ENCODE measurements at places on chromosomes 4 and X.

GRCh38 chrX:129798888-129799287, 19.1 kb downstream of the SASH3 start:
- no peak for DNase-seq

DNA sequence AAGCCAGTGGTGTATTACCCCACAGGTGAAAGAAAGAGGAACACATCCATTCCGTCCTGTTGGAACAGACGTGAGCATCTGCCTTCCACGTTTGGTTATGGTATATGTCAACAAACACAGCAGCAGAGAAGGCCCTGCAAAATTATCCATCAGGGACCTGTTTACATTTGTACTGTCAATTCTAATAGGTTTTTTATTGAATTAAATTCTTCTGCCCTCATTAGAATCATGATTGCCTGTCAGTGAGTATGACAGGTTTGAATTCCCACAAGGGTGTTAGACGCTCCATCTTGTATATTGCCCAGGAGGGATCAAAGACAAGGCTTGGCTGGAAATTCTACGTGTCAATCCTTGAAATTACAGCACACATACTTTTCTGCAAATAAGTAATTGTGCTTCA, 339.9 kb upstream of the NOCT start:
- no peak for DNase-seq

DNA sequence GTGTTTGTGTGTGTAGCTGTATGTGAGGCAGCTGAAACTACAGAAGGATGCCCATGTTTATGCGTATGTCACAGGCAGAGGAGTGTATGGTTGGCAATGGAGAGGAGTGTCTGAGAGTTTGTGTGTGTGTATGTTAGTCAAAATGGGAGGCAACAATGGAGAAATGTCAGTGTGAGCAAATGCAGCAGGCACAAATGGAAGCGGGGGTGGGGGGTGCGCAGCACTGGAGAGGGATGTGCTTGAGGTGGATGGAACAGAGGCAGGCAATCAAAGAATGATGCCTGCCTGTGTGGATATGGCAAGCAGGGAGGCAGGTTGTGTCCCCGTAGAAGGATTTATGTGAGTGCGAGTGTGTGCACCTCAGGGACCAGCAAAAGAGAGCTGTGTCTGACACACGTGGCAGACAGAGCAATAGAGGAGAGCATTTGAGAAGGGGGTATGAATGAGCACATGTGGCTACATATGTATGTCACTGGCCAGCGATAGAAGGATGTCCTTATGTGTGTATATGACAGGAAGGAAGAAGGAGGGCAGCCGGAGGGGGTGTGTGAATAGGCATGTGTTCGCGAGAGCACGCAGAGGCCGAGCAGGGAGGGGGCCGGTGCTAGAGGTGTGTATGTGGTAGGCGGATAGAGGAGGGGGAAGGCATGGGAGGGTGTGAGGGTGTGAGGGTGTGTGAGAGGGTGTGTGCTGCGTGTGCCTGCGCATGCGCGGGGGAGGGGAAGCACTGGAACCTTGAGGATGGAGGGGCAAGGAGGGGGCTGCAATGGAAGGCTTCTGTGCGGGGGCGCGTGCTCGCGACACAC, 1.1 kb downstream of the PJA1 start:
- peak; percentile 14 for DNase-seq

DNA sequence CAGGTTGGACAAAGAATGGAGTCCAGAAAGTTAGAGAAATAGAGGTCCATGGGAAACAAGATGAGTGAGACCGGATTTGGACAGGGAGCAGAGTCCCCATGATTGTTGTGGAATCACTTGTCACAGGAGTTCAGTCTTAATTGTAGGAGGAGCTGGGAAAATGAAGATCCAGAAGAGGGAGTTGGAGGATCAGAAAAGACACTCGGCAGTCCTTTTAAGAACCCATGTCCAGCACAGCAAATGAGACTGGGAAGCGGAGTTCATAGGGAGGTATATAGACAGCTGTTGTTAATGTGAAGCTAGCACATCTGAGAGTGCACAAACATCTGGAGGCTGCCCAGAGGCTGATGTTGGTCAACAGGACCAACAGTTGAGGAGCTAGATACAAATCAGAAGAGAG, 111.4 kb upstream of the RXFP1 start:
- no peak for DNase-seq

GRCh38 chr4:86521373-86521969, 72.6 kb upstream of the PTPN13 start:
- DNase-seq: no peak

- DNase-seq: no peak
These were observed 103.3 kb upstream of the LEF1 start for GRCh38 chr4:108272046-108272445.

- DNase-seq: no peak
These were observed 457 bp upstream of the RAB9A start for GRCh38 chrX:13688384-13688957.

- DNase-seq: no peak
These were observed 17.6 kb downstream of the ARMCX2 start for GRCh38 chrX:101642093-101642492.

- DNase-seq: no peak
These were observed 173.9 kb downstream of the COL25A1 start for GRCh38 chr4:109128589-109128988.

DNA sequence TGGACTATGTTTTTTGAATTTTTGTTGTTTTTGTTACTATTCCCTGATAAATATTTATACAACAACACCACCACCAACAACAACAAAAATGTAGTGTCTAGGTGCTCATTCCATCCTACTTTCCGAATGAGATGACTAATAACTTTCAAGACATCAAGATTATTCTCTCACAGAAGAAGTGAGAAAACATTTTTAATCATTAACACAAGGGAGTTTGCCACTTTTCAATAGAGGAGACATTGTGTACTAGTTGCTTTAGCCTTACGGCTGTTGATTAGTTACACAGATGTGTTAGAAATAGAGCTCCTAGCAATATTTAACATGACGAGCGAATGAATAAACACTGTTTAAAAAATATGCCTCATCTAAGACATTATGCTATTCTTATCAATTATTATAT, 898.8 kb downstream of the C4orf33 start:
- DNase-seq: no peak

DNA sequence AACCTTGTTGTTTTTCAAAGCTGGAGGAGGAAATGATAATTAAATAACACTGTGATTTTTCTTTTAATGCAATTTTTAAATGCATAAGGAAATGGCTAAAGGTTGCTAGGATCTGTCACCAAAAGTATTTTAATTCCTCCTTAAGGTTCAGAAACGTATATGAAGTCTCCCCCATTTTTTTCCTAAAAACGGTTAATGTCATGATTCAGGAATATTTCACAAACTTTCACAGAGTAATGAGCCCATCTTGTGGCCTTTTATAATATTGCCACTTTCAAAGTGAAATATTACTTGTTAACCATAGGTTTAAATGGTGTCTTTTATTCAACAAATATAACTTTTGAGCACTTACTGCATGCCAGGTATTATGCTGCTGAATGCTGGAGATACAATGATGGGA, 99.5 kb upstream of the USP38 start:
- DNase-seq: no peak

DNA sequence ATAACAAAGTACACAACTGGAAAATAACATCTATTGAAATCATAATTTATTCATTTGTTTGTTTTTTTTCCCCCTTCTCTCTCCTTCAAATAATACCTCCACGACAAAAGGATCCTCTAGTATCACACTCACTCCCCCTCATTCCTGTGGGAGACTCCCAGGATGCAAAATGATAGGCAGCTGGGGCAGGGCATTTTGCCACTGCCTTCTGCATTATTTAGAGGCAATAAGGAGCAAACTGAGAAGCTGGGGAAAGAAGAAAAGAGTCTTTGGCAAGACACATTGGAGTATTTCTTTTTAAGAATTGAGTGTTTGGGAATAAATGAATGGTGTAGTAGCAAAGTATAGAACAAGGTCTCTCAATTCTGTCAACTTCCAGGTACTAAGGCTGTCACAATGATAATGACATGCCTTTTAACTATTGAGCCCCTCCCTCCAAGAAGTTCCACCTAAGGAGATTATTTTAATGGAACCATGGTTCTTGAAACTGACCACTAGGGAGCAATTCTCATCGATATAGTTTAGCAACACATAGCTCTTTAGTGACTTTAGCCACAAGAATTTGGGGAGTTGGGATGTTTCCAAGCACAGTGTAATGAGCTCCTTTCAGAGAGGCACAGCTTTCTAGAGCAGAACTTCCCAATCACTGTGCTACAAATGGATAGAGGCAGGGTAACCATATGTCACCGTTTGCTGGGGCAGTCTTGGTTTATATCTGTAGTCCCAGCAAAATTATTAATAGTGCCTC, 303.3 kb downstream of the FRMPD4 start:
- DNase-seq: no peak

GRCh38 chr4:187604984-187605383, 390.6 kb upstream of the ZFP42 start:
- no peak for DNase-seq

GRCh38 chr4:125677665-125678307, 363.0 kb downstream of the FAT4 start:
- no peak for DNase-seq

- no peak for DNase-seq
These were observed 1012.5 kb upstream of the LCORL start for GRCh38 chr4:19033816-19034733.

Measured in stimulated activated CD8-positive, alpha-beta memory T cell treated with anti-CD3 and anti-CD28 coated beads, Interleukin-2, amount 100 ng/mL, for 48 hours (primary cell).